ENCODE measurements at places on chromosomes 3 and 15. TPM values are rescaled to one million over a fixed set of nuclear protein-coding genes. Genes with fewer than 3 reads are reported as not detected.

GRCh38 chr15:39692356-39693327 is 90.0 kb downstream of the FSIP1 start:
- DNase-seq, result no peak

CYP1A1 gene
- 0.37 TPM for total RNA-seq

VPS8 gene
- 33.7 TPM for total RNA-seq

DNA sequence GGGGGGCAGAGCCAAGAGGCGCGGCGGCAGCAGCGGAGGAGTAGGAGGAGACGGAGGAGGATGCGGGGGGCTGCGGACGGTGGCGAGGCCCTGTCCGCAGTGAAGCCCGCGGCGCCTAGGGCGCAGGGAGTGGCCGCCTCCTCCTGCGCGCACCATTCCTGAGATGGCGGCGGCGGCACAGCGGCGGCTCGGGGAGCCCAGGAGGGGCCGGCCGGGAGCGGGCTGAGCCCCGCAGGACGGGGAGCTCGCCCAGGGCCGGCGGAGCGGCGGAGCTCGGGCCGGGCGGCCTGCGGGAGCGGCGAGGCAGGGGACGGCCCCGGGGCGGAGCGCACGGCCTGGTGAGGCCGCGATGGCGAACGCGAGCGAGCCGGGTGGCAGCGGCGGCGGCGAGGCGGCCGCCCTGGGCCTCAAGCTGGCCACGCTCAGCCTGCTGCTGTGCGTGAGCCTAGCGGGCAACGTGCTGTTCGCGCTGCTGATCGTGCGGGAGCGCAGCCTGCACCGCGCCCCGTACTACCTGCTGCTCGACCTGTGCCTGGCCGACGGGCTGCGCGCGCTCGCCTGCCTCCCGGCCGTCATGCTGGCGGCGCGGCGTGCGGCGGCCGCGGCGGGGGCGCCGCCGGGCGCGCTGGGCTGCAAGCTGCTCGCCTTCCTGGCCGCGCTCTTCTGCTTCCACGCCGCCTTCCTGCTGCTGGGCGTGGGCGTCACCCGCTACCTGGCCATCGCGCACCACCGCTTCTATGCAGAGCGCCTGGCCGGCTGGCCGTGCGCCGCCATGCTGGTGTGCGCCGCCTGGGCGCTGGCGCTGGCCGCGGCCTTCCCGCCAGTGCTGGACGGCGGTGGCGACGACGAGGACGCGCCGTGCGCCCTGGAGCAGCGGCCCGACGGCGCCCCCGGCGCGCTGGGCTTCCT is at the start of gene GPR27:
Gene GPR27 (plus strand): TSS at position 155 of the 909 bp plus-strand sequence. CDS start 195 bp downstream, at position 350.
- peak; percentile 22 for DNase-seq

- no peak for DNase-seq
Measured at GRCh38 chr15:85312929-85313331, 67.5 kb upstream of the AKAP13 start.

GRCh38 chr15:92880796-92881195 is 19.3 kb upstream of the CHD2 start:
- DNase-seq, result no peak

HYAL1 gene
- not detected for total RNA-seq

IL1RAP gene
- 13.7 TPM for total RNA-seq

GRCh38 chr15:39456582-39457330 is 124.1 kb upstream of the THBS1 start:
- no peak for DNase-seq

MRAS gene
- total RNA-seq, result 0.52 TPM

DNA sequence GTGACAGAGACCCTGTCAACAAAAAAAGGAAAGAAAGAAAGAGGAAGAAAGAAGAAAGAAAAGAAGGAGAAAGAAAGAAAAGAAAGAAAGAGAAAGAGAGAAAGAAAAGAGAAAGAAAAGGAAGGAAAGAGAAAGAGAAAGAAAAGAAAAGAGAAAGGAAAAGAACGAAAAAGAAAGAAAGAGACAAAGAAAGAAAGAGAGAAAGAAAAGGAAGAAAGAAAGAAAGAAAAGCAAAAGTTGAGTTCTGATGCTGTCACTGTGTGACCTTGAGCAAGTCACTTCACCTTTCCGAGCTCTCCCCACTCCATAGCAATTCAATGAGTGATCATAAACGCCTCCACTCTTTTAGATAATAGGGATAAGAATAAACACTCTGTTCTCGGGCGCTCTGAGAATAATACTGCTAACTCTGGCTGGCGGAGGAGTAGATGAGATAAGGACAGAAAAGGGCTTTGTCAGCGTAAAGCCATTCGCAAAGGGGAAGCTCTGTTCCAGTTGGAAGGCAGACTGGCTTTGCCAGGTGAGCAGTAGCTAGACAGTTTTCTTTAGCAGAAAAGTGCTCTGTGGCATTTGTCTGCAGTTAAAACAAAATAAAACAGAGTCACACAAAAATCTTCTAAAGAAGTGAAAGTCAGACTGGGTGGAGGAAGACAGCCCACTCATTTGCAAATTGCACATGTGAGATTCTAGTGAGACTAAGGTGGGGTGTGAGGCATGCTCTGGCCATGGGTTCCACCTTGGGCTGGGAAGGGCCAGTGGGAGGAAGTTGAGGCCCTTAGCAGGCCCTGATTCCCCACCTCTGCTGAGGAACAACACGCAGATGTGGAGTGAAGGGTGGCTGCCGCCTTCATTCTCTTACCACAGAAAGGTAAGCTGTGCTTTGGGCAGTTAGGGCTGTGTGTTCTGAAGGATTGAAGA is 9.6 kb upstream of the FLNB start:
- DNase-seq, result peak; percentile 23

DNA sequence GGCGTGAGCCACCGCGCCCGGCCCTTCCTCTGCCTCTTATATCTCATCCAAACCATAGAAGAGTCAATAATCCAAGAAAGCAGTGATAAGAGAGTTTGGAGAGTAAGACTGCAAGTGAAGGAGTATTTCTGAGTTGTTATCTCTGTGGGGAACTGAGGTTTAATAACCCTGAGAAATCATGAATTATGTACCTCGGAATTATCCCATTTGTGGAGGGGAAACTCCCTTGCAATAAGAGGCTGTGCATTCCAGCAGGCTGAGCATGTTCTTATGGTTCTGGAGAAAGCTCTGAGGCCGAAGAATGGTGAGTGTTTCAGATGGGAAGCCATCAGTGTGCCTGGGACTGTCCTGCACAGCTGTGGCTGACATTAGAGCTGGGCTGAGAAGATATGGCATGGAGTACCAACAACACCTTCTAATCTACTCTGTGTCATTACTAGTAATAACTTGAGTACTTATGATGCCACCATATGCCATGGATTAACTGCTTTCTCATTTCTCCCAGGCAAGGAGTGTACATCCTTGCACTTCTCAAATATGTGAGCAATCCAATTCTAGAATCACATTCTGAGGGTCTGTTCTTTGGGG is 31.4 kb upstream of the NOX5 start:
- no peak for DNase-seq

- no peak for DNase-seq
Measured at GRCh38 chr3:3689601-3690375, 109.4 kb upstream of the LRRN1 start.

OSBPL10 gene
- 6.1 TPM for total RNA-seq

GRCh38 chr15:37099319-37100108 is 835 bp downstream of the MEIS2 start:
- no peak for DNase-seq

DNA sequence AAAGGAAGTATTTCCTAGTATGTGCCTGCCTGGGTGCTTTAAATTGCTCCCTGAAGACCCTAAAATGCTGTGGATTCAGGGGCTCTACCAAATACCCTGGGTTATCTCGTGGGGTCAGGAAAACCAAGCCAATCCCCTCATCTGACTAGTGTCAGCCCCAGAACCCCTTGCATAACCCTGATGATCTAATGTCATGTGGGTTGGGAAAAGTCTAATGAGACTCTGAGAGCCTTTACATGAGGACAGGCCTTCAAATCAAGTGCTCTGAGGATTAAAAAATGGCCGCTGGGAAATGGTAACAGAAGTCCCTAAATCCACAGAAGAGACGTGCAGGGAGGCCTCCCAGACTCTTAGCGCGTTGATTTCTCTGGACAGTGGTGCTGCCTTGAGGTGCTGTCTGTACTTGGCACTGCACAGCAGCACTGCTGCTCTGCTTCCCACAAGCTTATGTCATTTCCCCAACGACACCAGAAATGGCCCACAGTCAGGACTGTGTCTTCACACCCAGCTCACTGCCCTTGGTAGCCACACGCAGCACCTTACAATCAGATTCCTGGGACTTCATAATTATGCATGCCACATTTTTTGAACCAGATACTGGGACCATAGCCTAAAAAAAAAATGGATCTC is 16.6 kb downstream of the EIF4E3 start:
- no peak for DNase-seq

GRCh38 chr3:110881069-110881468 is 190.5 kb upstream of the NECTIN3 start:
- peak; percentile 18 for DNase-seq

GRCh38 chr3:194604837-194605236 is 28.4 kb downstream of the TMEM44 start:
- no peak for DNase-seq

GRCh38 chr3:23952646-23953045 is 7.6 kb downstream of the NR1D2 start:
- no peak for DNase-seq

DNA sequence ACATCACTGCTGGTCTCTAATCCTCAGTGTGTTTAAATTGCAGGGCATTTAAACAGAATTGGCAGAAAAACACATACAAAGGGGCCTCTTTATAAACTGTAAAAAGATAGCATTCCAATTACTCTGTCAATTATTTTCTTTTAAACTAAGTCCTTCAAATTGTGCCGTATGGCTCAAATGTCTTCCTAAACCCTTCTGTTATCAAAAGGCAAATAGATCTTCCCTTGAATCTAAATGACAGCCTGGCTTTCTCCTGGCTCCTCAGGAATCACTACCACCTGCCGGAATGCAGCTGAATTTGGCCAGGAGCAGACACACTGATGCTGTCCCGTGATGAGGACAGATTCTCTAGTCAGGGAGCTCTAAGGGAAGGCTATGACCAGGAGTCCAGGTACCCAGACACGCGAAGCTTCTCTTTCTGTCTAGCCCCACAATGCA is 85.6 kb downstream of the IGF2BP2 start:
- no peak for DNase-seq

SIDT1 gene
- total RNA-seq, result 14.9 TPM

DNA sequence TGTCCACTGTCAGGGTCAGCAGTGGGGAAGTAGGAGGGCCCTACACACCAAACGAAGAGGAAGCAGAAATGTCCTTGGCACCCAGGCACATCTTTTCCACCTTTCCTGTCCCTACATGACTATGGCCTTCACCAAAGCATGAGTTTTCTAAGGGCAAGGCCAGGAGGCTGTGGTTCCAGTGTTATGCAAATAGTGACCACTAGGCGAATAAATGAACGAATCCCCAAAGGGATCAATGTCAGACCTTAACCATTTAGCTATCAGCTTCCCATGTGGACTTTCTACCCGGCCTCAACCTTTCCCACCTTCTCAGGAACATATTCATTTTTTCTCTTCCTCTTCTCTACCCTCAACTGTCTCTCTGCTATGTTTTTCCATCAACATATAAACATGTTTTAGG is 63.1 kb downstream of the NTRK3 start:
- DNase-seq, result no peak

DNA sequence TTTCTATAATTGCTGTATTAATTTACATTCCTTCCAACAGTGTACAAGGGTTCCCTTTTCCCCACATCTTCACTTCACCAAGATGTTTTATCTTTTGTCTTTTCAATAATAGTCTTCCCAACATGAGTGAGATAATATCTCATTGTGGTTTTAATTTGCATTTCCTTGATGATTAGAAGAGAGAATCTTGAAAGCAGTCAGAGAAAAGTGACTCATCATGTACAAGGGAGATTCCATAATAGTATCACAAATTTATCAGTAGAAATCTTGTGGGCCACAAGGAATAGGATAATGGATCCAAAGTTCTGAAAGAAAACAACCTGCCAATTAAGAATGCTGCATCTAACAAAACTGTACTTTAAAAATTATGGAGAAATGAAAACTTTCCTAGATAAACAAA is 189.3 kb downstream of the NECTIN3 start:
- DNase-seq, result no peak

PLA2G4F gene
- total RNA-seq, result not detected

- no peak for DNase-seq
Measured at GRCh38 chr3:185517387-185518130, 18.7 kb upstream of the TMEM41A start.

DNA sequence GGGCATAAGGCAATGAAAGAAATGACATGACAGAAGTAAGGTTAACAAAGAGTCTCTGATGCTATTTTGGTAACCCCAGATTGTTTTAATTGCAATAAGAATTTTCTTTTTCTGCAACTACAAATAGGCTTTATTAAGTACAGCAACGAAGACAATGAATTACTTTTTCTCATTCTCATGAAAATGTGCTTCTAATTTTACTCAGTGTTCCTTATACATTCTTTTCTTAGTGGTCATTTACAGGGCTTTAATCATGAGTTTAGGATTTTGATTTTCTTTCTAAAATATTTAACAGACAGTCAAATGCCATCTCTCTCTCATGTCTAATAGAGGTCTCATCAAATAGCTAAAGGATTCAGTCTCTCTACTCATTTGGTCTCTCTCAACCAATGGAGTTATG is 452.1 kb downstream of the RAP2B start:
- no peak for DNase-seq

- no peak for DNase-seq
Measured at GRCh38 chr3:120770891-120771290, 28.3 kb downstream of the GTF2E1 start.

CCNDBP1 gene
- total RNA-seq, result 62.1 TPM

SMCO1 gene
- total RNA-seq, result not detected

GRCh38 chr3:48077815-48078214 is 61.6 kb upstream of the MAP4 start:
- no peak for DNase-seq

DNA sequence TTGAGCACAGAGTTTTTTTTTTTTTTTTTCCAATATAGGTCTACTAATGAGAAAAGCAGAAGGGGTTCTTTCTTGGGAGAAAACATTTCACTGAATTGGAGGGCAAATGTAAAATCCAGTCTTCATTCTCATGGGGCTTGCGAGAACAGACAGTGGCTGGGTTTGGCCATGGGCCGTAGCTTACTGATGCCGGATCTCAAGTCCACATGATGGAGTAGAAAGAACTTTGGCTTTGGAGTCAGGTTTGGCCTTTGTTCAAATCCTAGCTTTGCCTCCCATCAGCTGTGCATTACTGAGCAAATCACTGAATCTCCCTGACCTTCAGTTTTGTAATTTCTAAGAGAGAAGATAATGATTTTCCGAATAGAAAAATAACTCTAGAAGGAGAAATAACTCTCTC is 59.7 kb downstream of the LMCD1 start:
- no peak for DNase-seq

- no peak for DNase-seq
Measured at GRCh38 chr3:127914584-127914983, 448 bp upstream of the KBTBD12 start.

FEZF2 gene
- not detected for total RNA-seq

DNAJA4 gene
- 41.6 TPM for total RNA-seq

GRCh38 chr3:109774108-109774507 is 436.8 kb upstream of the DPPA4 start:
- no peak for DNase-seq
